GM18507 (cell line): ENCODE measurements at places on chromosomes 11 and 22.

DNA sequence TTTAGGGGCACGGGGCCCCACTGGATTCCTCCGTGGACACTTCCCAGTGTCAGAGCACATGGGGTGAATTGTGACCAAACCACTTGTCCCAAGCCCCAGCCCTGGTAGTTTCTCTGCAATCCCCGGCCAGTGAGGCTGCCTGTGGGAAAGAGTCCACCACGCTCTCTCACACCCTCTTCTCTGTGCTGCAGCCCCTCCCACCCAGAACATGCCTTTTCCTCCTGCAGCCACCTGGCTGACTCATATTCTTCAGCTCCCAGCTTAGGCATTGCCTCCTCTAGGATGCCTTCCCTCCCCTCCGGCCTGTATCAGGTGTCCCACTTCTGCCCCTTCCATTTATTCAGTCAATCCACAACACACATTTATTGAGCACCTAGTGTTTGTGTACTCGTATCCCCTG lies 5.4 kb upstream of the RPS6KB2 start:
- DNase-seq = no peak

DNA sequence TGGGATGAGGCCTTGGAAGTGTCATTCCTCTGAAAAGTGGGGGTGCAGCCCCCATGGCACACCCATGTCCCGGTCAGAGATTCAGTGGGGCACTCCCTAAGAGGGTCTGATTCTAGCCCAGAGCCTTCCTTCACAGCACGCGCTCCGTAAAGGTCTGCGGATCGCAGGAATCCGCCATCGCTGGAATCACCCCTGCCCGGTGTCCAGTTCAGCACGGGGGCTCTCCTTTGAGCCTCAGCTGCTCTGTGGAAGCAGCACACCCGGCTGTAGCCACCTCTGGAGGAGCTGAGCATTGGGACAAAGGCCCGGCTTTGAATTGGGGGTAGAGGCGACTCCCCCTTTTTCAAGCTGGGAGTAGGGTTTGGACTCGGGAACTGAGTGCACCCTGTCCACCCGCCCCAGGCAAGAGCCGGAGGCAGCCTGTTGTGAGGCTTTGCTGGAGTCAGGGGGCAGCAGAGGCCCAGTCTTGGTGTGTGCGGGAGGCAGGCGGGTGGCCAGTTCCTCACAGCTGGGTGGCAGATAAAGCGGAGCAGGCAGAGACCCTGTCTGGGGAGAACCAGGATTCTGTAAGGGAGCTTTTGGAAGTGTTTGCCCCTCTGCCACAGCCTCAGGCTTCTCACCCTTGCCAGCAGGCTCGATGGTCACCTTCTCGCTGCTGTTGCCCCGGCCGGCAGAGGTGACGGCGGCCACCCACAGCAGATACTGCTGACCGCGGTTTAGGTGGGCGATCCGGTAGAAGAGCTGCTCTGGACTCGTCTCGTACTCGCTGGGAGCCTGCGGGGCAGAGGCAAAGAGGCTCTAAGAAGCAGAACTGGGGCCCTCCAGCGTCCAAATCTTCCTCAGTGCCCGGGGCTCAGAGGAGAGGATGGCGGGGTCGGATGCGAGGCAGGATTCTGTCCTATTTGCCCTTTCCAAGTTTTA lies 115.9 kb downstream of the CEP164 start:
- DNase-seq = no peak

GRCh38 chr11:12061851-12062560 lies 48.4 kb upstream of the MICAL2 start:
- DNase-seq = no peak

GRCh38 chr11:123760894-123761293 lies 6.6 kb upstream of the OR6X1 start:
- no peak for DNase-seq

- DNase-seq = no peak
Observed at GRCh38 chr22:22940961-22941605, 53.5 kb downstream of the IGLL5 start.

- DNase-seq = no peak
Observed at GRCh38 chr11:44758983-44759382, 32.2 kb downstream of the TSPAN18 start.

DNA sequence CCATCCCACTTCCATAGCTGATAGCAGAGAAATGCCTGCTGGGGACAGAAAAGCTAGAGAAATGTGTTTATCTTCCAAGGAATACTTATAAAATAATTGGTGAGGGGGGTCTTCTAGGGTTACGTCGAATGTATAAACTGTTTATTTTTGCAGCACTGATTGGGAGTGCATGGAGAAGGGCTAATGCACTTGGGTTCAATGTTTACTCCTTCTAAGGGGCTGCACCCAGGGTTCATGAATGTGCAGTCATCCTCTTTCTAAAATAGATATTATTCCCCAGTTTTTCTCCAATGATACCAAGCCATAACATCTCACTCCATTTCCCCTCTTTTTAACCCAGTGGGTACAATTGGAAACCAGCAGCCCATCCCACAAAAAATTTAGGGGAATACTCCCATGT lies 336.9 kb downstream of the ETS1 start:
- DNase-seq = no peak
